ENCODE measurements at places on chromosomes 6 and 20.

DNA sequence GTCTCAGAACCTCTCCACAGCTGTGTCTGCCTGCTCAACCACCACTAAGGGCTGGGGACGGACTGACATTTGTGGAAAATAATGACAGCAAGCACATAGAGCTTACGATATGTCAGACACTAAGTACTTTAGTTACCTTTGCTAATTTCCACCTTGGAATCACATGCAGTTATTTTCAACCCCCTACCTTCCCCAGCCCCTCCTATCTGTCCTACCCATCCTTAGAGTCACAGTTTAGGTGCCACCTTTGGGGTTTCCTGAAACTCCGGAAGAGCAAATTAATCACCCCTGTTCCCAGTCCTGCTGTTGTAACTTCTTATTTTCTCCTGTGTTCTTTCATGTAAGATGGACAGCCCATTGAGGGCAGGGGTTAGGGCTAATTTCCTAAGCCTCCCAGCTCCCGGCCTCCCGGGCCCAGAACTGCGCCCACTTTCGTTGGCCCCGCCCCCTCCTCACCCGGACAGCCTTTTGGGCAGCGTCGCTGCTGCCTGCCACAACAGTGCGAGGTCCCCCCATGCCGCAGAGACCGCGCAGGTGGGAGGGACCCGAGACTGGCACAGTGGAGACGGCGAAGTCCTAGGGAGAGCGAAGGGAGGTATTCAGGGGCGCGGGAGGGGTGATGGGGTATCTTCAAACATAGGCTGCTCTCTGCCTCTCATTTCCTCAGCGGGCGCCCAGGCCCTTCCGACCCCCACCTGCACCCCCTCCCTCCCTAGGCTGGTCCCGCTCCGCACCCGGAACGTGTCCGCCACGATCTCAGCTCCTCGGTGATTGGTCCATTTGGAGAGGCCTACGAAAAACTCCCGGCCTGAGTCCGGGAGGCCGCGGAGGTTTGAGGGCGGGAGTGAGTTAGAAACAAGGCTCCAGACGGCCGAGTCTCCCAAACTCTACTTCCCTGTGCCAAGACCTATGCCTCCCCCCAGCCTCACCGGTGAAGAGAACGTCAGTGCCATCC, 1.1 kb downstream of the DDAH2 start:
- peak overlapping the region; percentile 86 for H3K27ac ChIP-seq
- peaks cover 4% of the 10 kb centered on the region for H3K36me3 ChIP-seq

DNA sequence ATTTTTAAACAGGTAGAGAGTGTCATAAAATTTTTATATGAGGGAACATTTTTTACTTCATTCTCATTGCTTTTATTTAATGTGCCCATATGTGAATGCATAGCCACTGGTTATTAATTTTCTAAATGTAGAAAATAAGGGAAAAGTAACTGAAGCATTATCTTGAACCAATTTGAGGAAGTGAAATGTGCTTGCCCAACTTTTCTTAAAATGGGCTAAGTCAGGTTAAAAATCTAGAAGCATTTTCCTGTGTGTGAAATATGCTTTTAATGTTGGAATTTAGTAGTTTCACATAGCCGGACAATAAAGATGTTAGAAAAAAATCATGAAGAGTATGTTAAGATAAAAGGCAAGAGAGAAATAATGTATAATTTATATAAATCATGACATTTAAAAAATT, 3.8 kb downstream of the SEC23B start:
- H3K4me1 ChIP-seq = peaks cover 53% of the 10 kb centered on the region
- no peak overlapping the region for H3K4me3 ChIP-seq
- H3K27me3 ChIP-seq = peaks cover 17% of the 10 kb centered on the region
- no peak for DNase-seq
- H3K36me3 ChIP-seq = peaks cover 33% of the 10 kb centered on the region

GRCh38 chr6:96656567-96656966, 93.6 kb downstream of the FHL5 start:
- peaks cover 8% of the 10 kb centered on the region for H3K27me3 ChIP-seq
- DNase-seq = no peak
- no peaks in the 10 kb centered on the region for H3K4me1 ChIP-seq
- no peak overlapping the region for H3K27ac ChIP-seq
- no peaks in the 10 kb centered on the region for H3K36me3 ChIP-seq

DNA sequence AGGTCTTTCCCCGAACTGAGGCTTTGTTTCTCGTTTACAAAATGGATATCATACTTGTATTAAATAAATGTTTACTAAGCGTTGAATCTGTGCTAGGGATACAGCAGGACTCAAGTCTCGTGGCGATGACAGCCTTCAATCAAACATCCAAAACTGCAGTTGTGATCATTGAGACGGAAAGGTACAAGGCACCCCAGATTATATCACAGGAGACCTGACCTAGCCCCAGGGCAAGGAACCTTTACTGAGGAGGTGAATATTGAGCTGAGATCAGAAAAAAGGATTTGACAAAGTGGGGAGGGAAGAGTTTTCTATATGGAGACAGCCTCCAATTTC, 476 bp downstream of the AAR2 start:
- H3K4me1 ChIP-seq = peaks cover 54% of the 10 kb centered on the region
- DNase-seq = no peak
- no peaks in the 10 kb centered on the region for H3K36me3 ChIP-seq
- H3K4me3 ChIP-seq = peak overlapping the region; percentile 98
- peaks cover 7% of the 10 kb centered on the region for H3K27me3 ChIP-seq

DNA sequence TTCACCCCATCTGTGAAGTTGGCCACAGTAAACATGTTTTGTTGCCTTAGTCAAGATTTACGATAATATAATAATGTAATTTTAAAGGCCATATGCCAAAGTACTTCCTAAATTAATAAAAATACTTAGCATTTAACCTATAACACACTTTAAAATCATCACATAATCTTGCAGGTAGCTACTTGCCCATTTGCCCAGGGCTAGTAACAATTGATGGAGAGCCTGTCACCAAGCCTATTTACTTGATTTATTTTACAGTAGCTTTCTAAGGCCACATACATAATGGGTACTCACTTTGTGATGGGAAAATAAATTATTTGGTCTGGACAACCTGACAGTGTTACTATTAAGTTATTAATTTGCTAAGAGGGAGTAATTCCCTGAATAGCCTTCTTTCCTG, 14.5 kb downstream of the BTBD9 start:
- peaks cover 2% of the 10 kb centered on the region for H3K4me1 ChIP-seq
- no peaks in the 10 kb centered on the region for H3K36me3 ChIP-seq
- no peaks in the 10 kb centered on the region for H3K27me3 ChIP-seq
- DNase-seq = no peak
- H3K4me3 ChIP-seq = no peak overlapping the region

DNA sequence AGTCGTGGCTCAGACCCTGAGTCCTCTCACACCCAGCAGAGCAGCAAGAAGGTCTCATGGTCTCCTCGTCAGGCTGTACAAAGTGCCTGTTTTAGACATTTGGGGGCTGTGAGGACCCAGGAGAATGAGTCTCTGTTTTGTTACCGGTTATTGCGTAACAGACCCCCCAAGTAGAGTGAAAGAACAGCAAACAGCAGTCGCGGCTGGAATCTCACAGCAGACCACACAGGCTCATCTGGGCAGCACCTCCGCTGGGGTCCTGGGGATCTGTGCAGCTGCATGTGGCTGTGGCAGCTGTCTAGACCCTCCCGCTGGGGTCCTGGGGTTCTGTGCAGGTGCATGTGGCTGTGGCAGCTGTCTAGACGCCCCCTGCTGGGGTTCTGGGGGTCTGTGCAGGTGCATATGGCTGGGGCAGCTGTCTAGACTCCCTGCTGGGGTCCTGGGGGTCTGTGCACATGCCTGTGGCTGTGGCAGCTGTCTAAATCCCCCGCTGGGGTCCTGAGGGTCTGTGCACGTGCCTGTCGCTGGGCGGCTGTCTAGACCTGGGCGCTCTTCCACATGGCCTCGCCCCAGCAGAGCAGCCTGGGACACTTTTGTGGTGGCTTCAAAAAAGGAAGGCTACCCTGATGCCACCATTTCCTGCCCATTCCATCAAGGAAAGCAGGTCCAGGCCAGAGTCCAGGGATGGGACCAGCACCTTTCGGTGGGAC, 24.7 kb downstream of the ENTPD6 start:
- H3K36me3 ChIP-seq = peaks cover 9% of the 10 kb centered on the region
- no peak overlapping the region for H3K27ac ChIP-seq
- no peak overlapping the region for H3K4me3 ChIP-seq
- no peaks in the 10 kb centered on the region for H3K27me3 ChIP-seq

GRCh38 chr6:139635401-139636130, 261.1 kb upstream of the CITED2 start:
- no peak overlapping the region for H3K27ac ChIP-seq
- no peaks in the 10 kb centered on the region for H3K36me3 ChIP-seq
- peaks cover 9% of the 10 kb centered on the region for H3K4me1 ChIP-seq
- no peak for DNase-seq

DNA sequence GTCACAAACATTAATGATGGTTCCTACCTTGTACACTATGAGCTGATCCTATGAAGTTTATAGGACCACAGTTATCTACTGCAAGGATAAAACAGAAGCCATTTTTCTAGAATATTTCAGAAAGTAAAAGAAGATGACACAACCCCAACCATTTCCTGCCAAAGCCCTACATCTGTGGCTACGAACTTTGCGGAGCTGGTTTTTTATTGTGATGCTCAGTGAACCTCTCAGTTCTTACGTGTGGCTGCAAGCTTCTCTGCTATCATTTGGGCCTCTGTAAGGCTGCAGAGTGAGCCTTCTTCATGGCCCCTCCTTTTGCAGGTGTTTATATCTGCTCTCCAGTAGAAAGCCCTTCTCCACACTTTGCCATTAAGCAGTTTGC, 17.8 kb upstream of the TAGAP start:
- H3K4me3 ChIP-seq = peak overlapping the region; percentile 64
- H3K4me1 ChIP-seq = peaks cover 88% of the 10 kb centered on the region
- peak overlapping the region; percentile 97 for H3K27ac ChIP-seq
- H3K36me3 ChIP-seq = no peaks in the 10 kb centered on the region
- DNase-seq = peak; percentile 83
- peaks cover 9% of the 10 kb centered on the region for H3K27me3 ChIP-seq

DNA sequence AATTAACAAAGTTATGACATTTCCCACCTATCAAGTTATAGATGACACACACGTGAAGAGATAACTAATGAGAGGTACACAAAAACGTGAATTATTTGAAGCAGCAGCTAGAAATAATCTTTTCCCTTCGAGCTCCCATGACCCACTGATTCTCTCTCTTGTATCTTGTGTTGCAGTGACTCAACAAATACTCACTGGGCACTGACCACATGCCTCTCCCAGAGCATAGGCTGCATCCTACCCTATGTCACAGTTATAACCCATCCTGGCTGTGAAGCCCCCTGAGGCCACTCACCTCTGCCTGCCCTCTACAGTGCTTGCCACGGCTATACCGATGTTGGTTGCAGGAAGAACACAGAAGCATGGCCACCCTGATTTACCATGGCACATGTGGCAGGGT, 91.8 kb downstream of the INSM1 start:
- peaks cover 2% of the 10 kb centered on the region for H3K27me3 ChIP-seq
- H3K4me1 ChIP-seq = no peaks in the 10 kb centered on the region
- H3K36me3 ChIP-seq = no peaks in the 10 kb centered on the region

DNA sequence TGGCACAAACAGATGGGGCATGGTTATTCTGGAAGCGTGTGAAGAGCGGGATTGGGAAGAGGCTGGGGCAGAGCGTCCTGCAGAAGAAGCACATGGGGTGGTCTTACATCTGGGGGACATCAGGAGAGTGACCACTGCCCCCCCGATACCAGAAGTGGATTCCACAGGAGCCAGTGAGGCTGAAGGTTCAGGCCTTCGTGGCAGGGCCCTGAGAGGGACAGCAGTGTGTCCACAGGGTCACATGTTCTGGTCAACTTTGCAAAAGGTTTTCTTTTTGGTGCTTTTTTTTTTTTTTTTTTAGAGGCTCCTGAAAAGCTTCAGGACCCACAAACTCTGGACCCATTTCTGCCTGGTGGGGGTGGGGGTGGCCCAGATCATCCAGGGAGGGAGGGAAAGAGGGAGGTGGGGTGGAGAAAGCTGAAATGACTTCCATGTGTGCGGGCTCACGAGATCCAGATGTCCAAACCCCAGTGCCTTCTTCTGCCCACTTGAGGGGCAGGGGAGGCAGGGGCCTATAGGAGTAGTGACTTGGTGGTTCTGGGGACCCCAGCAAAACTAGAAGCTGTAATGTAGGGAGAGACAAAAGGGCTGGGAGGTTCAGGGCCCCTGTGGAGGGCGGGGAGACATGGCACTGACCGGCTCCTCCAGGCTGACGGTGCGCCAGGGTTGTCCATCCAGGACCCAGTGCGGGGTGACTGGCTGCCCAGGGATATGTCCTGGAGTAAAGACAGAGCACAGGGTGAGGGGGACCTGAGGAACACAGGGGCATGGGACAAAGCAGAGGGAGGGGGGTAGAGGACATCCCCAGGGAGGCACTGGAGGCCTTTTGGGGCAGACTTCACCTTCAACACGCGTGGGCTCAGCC, 2.7 kb downstream of the ADAM33 start:
- peaks cover 4% of the 10 kb centered on the region for H3K4me1 ChIP-seq
- H3K27ac ChIP-seq = no peak overlapping the region
- H3K4me3 ChIP-seq = no peak overlapping the region
- DNase-seq = no peak
- H3K27me3 ChIP-seq = peaks cover 14% of the 10 kb centered on the region

- DNase-seq = no peak
- H3K27ac ChIP-seq = no peak overlapping the region
- peaks cover 1% of the 10 kb centered on the region for H3K27me3 ChIP-seq
- H3K4me1 ChIP-seq = peaks cover 8% of the 10 kb centered on the region
- H3K36me3 ChIP-seq = peaks cover 4% of the 10 kb centered on the region
- H3K4me3 ChIP-seq = no peak overlapping the region
Measured at GRCh38 chr20:20241976-20242375, 125.9 kb upstream of the INSM1 start.

GRCh38 chr6:155530219-155530834, 74.7 kb upstream of the NOX3 start:
- peaks cover 6% of the 10 kb centered on the region for H3K36me3 ChIP-seq
- no peak overlapping the region for H3K27ac ChIP-seq
- H3K4me1 ChIP-seq = peaks cover 8% of the 10 kb centered on the region
- peaks cover 2% of the 10 kb centered on the region for H3K27me3 ChIP-seq
- no peak for DNase-seq

- no peak overlapping the region for H3K4me3 ChIP-seq
- peaks cover 8% of the 10 kb centered on the region for H3K27me3 ChIP-seq
- DNase-seq = no peak
- H3K36me3 ChIP-seq = no peaks in the 10 kb centered on the region
Measured at GRCh38 chr6:159427771-159428170, 258.6 kb downstream of the FNDC1 start.

GRCh38 chr20:37523012-37523391, 2.0 kb downstream of the NNAT start:
- H3K4me3 ChIP-seq = no peak overlapping the region
- peaks cover 4% of the 10 kb centered on the region for H3K36me3 ChIP-seq
- H3K27ac ChIP-seq = no peak overlapping the region
- no peak for DNase-seq

DNA sequence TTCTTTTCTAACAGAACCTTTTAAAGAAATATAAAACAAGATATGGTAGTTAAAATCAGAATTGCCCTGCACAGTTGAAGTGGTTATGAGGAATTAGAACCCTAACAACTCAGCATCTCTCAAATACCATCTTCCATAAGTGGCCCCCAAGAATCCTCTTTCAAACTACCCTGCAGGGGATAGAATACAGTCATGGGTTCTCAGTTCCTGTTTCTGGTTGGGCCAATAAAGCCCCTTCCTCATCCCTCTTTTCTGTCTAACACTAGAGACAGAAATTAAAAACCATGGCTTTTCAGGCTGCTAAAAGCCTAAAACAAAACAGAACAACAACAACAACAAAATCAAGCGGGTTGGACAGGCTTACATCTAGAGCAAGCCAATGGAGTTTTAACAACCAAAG, 6.7 kb upstream of the LCA5 start:
- H3K27me3 ChIP-seq = peaks cover 1% of the 10 kb centered on the region
- no peaks in the 10 kb centered on the region for H3K36me3 ChIP-seq
- no peak overlapping the region for H3K27ac ChIP-seq

GRCh38 chr6:160917572-160917971, 74.0 kb upstream of the MAP3K4 start:
- peaks cover 8% of the 10 kb centered on the region for H3K27me3 ChIP-seq
- DNase-seq = no peak
- no peaks in the 10 kb centered on the region for H3K36me3 ChIP-seq

All from immature natural killer cell (primary cell).